ENCODE measurements at places on chromosomes 4 and X. TPM values are rescaled to one million over a fixed set of nuclear protein-coding genes. Genes with fewer than 3 reads are reported as not detected.
A peak's percentile ranks its signal among the peaks of the same experiment; 100 is the strongest.

- DNase-seq, result no peak
Observed at GRCh38 chr4:52250154-52250553, 199.1 kb downstream of the SPATA18 start.

The TMLHE gene
- total RNA-seq, result 6.9 TPM

DNA sequence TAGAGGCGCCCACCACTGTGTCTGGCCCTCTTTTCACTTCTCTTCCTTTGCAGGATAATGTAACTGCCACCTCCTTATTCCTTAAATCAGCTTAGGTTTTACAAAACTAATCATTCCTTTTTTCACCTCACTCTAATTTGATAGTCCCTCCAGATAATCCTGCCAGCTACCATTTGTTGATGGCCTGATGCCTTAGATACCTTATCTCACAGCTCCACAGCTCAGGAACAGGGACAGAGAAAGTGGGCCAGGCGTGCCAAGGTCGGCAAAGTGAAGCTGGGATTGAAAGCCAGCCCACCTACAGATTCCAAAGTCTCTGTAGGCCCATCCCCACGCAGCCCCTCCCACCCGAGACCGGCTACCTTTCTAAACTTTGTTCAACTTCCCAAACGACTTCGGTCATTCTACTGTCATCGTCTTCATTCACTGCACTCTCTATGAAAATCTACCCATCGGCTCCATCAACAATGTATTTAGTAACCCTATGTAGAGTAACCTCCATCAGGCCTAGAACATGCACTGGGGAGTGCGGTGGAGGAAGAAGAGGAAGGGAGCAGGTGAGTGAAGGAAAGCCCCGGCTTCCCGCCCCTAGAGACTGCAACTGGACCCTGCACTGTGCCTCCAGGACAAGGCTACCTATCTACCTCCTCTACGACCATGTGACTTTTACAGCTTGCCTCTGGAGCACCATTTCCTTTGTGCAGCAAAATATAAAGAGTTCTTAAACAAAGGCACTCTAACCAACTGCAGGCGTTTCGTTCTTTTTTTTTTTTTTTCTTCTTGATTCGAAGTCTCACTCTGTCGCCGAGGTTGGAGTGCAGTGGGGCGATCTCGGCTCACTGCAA lies 1.5 kb downstream of the CASP6 start:
- no peak for DNase-seq

The UGT2A1 gene
- total RNA-seq, result not detected

The GPR173 gene
- 6.4 TPM for total RNA-seq

DNA sequence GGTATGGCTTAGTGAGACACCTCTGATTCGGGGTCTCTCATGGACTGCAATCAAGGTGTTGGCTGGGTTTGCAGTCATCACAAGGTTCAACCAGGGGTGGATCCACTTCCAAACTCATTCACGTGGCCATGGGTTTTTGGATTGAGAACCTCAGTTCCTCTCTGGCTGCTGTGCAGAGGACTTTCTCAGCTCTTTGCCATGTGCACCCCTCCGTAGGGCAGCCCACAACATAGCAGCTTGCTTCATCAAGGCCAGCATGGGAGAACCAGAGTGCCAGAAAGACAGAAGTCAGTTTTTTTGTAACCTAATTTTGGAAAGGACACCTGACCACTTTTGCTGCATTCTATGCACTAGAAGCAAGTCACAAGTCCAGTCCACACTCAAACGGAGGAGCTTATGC lies 154.9 kb downstream of the PJA1 start:
- DNase-seq, result no peak

DNA sequence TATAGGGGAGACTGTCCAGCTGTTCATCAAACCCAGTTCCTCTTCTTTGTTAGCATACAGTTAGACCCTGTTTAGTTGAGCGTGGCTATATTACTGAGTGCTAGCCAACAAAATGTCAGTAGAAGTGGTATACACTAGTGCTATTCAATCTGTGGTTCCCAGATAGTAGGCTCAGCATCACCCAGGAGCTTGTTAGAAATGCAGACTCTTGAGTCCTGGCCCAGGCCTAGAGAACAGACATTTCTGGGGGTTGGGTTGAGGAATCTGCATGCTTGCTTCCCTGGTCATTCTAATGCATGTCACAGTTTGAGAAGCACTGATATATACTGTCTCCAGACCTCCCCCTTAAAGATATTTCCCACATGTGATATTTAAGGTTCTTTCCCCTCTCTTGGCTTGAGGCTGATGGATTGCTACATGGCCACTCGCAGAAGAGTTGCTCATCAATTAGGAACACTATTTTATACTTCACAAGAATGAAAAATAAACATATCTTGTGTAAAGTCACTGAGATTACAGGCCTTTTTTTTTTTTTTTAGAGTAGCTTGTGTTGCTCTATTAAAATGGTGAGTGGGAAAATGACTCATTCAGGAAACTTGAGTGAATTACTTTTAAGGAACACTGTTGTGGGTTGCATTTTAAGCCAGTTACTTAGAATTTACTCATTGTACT lies 289.0 kb downstream of the STIM2 start:
- peak; percentile 32 for DNase-seq

DNA sequence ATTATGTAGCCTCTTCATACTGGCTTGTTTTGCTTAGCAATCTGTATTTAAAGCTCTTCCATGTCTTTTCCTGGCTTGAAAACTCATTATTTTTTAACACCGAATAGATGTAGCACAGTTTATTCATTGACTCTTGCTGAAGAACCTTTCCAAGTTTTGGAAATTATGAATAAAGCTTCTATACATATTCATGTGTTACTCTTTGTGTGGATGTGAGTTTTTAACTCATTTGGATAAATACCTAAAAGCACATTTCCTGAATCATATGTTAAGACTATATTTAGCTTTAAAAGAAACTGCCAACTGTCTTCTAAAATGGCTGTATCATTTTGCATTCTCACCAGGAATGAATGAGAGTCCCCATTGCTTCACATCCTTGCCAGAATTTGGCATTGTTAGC lies 2061.7 kb upstream of the AGA start:
- DNase-seq, result no peak

- DNase-seq, result no peak
Observed at GRCh38 chrX:21837056-21837455, 2.4 kb upstream of the MBTPS2 start.

DNA sequence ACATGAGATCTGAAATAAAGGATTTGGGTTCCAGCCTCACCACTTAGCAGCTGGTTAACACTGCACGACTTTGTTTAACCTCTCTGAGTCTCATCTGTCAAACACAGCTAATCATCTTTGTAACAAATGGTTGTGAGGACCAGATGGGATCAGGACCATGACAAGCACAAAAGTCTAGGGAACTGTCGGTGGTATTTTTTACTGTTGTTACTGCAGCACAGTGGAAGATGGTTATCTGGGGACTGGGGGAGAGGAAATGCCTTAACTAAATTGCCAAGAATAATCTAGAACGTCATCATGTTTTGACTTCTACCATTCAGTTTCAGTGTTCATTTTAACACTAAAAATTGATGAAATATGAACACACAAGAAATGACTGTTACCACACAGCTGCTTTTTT lies 99.5 kb downstream of the ADGRA3 start:
- DNase-seq, result no peak

The L1CAM gene
- total RNA-seq, result 122 TPM

DNA sequence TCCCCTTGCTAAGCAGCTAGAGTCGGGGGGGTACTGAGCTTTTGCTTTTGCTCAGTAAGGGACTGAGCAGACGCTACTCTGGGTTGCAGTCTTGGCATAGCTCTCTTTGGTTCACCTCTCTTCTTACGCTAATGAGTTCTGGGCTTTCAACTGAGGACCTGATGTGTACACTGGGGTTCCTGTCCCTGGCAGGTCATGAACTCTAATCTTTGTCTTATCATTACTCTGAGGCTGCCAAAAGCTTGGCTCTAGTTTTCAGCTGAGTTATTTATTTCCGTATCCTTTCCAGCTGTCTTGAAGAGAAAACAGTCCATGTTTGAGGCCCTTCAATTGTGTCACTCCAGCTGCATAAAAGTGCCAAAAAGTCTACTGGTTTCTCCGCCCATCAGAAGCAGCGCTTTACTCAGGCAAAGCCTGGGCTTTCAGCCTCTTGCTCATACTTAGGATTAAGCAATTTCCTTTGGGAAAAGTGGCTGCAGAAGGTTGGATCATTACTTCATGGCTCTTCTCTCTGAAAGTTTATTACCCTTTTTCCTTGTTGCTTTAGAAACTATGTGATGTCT lies 121.0 kb upstream of the STOX2 start:
- DNase-seq, result no peak

DNA sequence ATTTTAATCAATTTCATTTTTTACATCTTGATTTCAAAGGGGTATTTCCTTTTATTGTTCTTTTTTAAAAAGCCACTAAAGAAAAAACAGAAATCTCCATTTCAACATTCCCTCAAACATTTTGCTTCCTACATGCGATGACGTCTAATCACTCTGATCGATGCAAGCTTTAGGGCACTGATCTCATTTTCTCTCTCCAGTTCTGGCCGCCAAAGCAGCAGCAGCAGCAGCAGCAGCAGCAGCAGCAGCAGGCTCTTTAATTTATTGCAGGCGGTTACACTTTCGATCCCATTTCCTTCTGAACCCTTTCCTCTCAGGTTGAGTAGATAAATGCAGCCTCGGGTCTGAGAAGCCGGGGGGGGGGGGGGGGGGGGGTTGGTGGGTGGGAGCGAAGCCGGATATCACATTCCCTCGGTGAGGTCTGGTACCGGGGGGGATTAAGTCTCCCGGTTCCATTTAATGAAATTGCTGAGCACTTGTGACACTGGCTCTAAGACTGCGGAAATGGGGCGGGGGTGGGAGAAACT lies 3.4 kb upstream of the PCDH7 start:
- no peak for DNase-seq

DNA sequence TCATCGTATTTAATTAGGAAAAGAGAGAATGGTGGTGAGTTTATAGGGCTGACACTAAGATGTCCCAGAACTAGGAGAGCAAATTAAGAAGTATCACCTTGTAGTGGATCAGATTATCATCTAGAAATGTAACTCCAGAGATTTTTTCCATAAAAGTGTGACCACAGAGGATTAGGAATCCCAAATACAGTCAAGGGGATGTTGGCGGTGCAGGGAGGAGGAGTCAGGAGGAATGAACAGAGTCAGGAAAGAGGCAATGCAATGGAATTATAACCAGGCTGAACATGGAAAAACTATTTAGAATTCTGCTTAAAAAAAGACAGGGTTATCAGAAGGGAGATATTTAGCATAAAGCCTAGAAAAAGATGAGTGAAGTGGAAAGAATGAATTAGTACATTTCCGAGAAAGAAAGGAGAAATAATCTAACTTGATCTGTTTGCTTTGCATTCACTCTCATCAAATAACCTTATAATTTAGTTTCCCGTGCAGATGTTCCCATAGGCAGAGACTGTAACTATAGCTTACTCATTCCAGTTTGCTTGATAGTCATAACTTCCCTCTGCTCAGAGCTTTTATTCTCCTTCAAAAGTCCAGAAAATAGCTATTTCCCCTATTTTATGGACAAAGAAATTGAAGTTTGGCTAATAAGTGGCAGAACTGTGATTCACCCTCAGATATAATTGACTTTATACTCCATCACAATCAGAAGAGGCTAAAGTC lies 56.4 kb downstream of the SCFD2 start:
- DNase-seq, result no peak

DNA sequence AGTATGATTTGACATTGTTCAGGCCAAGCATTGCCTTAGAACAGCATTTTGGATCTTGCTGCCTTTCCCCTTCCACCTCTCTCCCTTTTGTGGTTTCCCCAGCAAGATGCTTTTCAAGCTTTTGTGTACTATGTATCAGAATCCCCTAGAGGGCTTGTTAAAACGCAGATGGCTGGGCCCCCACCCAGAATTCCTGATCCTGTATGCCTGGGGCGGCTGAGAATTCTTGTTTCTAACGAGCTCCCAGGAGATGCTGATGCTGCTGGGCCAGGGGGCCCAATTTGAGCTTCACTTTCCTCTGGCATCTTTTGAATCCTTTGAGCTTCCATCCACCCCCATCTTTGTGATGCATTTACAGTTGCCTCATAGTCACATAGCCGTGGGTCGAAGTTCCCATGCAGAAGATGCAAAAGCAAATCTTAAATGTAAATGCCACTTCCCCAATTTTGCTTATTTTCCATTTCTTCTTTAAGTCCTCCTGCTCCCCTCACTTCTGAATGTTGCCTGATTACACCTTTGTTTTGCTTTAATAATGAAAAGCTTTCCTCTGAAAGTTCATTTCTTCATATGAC lies 18.5 kb downstream of the HCCS start:
- DNase-seq, result no peak

The CT45A9 gene
- total RNA-seq, result not detected

DNA sequence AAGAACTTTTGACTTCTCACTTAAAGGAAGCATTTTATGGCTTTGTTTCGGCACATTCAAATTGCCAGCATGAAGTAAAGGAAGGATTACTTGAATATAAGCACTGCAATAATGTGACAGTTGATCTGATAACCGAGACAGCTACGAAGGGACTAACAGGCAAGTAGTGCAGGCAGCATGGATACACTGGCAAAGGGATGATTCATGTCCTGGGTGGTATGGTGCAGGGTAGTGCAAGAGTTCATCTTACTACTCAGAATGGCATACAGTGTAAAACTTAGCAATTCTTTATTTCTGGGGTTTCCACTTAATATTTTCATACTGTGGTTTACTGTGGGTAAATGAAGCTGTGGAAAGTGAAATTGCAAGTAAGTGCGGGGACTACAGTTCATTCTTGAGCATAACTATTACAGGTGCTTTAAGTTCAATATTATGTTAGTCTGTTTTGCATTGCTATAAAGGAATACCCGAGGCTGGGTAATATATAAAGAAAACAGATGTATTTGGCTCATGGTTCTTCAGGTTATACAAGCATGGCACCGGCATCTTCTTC lies 611.8 kb downstream of the SPOCK3 start:
- DNase-seq, result no peak

- DNase-seq, result no peak
Observed at GRCh38 chrX:40883021-40883619, 147.8 kb upstream of the MED14 start.

- no peak for DNase-seq
Observed at GRCh38 chr4:17701882-17702281, 79.5 kb downstream of the FAM184B start.

- no peak for DNase-seq
Observed at GRCh38 chrX:23333842-23334520, 668 bp upstream of the PTCHD1 start.

DNA sequence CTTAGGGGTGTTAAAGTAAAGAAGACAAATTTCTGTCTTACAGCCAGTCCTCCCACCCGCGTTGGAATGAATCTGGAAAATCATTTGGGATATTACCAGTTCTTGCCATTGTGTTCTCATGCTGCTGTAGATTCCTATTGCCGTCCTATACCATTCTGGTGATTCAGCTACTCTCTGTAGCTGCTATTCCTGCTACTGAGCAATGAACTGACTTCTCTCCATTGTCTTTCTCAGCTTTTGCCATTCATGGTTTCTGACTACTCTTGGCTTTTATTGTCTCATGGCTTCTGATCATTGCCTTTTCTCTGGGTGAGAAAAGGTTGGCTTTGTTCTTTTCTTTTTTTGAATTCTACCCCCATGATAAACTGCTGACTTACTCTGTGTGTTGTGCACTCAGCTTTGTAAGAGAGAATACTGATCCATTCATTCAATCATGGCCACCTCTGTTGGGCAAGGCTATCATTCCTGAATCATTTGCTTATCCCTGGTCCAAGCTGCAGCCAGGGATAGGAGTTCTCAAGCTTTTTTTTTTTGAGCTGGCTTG lies 27.7 kb upstream of the METAP1 start:
- DNase-seq, result no peak

Data from kidney epithelial cell (primary cell).